ENCODE measurements at places on chromosomes 6 and 20.

DNA sequence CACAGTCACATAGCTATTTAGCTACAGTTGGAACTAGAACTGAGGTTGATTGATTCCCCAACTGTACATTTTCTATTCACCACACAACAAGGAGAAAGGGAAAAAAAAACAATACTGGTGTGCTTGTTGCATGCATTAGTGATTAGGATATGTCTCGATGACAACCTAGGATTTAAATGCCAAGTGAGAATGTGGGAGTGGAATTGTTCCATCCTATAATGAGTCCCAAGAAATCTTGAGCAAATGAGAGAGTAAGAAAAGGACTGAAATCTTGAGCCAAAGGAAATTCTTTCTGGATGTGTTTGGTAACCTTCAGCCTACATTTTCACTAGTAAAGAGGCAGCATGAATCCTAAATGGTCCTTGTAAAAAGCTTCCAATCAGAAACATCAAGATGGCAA is 232.7 kb downstream of the HIVEP2 start:
- no peak for DNase-seq

- no peak for DNase-seq
Observed at GRCh38 chr20:37447688-37448087, 73.4 kb upstream of the NNAT start.

DNA sequence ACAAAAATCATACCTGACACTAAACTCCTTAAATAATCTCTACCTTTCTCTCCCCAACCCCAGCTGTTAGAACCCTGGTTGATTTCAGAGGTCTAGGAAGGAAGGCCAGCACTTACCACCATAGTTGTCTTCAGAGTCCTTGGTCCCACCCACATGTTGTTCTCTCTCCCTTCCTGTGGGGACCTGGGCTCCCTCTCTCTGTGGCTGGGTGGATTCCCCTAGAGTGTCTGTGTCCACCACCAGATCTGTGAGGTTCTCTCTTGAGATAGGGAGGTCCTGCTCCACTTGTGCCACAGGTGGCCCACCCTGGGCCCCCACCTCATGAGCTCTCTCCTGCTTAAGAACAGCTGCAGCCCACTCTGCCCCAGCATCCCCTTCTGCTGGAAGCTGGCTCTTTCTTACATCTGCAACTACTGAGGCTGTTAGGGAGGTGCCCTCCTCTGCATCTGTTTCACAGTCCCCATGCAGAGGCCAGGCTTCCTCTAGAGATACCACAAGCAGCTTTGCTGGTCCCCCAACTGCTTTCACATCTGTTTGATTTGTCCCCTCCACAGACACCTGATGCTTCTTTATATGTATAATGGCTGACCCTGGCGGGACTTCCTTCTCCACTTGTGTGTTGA is 5.2 kb downstream of the MDC1 start:
- DNase-seq = no peak

GRCh38 chr6:76472858-76473257 is 400.4 kb upstream of the IMPG1 start:
- no peak for DNase-seq

DNA sequence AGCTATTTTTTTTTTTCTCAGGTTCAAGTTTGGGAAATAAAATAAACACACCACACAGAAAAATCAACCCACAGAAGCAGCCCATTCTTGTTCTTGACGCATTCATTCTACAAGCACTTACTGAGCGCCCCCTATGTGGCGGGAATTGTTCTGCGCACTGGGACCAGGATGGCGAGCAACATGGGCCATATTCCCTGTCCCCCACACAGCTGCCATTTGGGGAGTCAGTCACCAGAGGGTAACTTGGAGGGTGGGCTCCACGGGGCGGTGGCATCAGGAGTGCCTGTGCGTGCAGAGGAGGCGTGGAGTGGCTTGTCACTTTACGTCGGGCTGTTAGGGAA is 185.0 kb upstream of the PDE10A start:
- no peak for DNase-seq

DNA sequence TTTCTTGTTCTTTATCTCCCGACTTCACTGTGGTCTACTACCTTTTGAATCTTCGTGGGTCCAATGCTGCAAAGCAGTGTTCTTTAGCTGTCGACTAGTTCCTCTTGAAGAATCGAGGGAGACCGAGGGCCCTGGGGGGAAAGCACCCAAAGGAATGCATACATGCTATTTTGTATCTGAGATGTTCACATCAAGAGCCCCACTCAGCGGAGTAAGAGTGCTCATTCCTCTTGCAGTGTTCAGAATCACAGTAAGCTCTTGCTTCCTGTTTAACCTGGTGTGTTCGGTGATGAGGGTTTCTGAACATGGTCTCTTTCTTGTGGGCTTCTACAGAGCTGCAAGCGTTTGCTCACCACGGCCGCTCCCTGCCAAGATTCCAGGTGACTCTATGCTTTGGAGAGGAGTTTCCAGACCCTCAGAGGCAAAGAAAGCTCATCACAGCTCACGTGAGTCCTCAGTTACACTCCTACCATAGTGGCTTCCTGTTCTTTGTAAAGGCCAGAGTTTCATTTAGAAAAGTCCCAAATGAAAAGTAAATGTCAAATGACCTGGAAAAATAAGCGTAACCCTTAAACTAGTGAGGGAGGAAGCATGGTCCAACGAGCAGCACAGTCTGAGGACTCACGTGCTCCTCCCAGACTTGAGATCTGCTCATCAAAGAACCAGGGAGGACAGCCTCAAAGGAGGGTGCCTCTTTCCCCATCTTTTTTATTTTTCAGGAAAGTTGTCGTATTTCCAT is 13.3 kb downstream of the IRF4 start:
- no peak for DNase-seq

DNA sequence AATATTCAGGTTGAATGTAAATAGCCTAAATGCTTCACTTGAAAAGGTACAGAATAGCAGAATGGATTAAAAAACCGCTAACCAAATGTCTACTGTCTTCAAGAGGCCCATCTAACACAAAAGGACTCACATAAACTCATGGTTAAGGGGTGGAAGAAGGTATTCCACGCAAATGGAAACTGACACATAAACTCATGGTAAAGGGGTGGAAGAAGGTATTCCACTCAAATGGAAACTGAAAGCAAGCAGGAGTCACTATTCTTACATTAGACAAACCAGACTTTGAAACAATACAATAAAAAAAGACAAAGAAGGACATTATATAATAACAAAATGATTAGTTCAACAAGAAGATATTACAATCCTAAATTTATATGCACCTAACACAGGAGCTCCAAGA is 38.3 kb upstream of the PKIB start:
- no peak for DNase-seq

DNA sequence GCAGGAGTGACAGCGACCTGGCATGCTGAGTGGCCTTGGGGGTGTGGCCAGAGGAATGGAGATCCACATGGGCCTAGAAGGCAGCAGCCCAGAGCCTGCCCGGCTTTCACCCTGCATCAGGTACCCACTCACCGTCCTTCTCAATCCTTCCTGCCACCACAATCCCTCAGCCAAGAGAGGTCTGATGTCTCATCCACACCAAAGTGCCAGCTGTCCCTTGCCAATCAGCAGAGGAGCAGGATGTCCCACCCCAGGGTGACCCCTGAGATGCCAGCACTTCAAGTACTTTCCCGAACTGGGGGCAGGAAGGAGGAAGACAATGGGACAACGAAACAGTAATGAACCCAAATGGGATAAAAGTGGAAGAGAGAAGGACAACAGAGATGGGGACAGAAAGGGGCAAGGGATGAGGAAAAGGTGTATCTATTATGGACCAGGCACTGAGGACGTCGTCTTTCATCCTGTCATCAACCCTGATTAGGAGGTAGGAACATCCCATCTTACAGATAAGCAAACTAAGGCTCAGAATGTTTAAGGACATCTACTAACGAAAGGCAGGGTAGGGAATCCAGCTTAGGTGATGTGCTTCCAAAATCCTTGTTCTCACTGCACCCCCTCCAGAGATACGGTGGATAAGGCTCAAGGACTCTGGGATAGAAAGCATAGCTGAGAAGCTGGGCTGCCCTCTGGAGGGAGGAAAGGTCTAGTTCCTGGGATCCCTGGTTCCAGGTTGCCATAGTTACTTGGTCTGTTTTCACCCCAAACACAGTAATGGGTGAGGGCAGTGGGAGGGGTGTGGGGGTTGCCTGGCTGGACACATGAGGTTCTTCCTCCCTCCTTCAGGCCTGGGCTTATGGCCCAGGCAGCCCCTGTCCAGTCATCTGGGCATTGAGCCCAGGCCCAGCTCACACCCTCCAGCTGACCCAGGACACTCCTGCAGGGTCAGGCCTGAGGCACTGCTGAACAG is 4.5 kb upstream of the TNXB start:
- DNase-seq = no peak

- no peak for DNase-seq
Observed at GRCh38 chr6:40556881-40557280, 30.3 kb downstream of the LRFN2 start.

- no peak for DNase-seq
Observed at GRCh38 chr6:109318328-109318876, 63.9 kb downstream of the CD164 start.

DNA sequence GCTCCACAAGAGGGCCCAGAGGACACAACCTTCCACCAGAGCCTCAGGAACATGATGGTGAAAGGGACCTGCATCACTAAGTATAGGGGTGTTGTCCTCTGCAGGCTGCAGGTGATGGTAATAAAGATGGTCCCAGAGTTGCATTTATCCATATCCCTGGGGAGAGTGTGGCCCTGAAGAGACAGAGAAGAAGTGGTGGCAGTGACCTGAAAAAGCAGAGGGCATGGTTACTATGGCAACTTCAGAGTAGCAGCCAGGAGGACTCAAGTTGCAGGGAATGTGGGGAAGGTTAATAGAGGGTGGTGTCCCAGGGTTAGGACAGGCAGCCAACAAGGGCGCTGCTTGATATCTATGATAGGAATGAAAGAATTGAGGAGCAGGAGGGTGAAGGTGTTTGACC is 57.1 kb downstream of the HLA-A start:
- DNase-seq = no peak

DNA sequence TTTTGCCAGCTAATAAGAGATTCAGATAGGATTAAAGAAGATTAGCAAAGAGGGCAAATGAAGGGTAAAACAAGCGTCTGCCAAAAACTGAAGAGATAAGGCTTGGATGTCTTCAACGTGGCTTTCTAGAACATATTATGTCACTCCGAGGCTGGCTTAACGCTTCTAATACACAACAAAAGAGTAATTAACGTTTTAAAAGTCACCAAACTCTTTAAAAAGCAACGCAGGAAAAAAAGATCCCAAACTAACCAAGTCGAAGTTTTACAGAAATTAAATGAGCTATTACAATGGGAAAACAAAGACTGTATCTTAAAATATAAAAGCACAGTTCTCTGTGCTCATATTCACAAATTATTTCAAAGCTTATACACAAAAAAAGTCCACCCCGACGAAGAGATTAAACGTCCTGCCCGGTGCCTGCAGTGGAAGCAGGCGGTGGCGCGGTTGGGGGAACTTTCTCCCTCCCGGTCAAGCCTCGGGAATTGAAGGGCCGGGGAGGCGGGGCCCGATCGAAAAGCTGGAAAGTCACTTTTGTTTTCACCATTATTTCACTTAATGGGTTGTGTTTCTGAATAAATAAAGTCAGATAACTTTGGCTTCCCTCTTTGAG is 1.2 kb downstream of the MAK start:
- DNase-seq = no peak

DNA sequence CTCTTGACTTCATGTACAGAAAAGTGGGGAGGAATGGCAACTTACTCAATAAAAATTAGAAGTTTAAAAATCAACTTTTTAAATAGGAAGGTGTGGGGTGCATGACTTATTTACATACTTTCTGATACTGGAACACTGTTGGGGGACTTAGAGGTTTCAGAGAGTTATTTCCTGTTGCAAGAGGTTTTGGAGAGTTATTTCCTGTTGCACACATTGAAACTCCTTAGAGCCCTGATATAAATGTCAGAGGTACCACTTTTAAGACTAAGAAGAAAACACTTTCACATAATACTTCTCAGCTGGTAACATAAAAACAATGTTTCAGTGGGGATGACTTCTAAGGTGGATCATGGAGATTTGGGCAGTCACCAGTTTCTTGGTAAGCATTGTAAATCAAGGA is 579.9 kb downstream of the MMUT start:
- DNase-seq = no peak

DNA sequence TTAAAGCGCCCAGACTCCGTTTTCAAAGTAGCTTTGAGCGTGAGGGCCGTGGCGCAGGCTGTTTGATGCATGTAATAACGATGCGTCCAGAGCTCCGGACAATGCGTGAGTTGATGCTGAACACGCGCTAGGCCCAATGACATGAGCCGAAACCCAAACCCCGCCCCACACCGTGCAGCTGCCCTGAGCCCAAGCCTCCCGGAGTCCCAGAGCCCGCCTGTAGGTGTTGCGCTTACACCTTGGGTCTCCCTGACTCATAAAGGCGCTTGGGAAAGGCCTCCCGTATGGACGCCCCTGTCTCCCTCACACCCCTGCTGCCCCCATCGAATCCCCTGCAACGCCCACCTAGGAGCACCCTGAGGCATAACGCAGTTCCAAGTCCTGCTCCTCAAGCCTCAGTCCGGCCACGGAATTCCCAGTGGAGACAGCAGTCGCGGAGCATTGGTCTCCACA is 87.6 kb downstream of the ERMARD start:
- DNase-seq = no peak

DNA sequence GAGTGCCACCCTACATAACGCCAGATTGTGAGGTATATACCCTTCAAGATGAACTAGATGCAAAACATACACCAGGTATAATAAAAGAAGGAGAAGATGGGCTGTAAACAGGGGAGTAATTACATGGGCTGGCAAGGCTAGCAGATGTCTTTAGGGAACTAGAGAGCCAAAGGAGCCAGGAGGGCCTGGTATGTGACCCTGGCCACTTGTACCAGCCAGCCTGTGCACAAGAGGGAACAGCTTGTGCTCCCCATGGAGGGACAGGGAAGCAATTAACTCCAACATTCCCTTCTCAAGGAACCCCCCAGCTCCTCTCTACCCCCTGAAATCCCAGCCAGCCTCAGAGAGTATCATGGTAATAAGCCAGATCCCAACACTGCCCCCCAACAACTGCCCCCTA is 139.9 kb downstream of the HIVEP2 start:
- DNase-seq = no peak

GRCh38 chr20:45857882-45858216 is 435 bp downstream of the ZSWIM3 start:
- DNase-seq = no peak

DNA sequence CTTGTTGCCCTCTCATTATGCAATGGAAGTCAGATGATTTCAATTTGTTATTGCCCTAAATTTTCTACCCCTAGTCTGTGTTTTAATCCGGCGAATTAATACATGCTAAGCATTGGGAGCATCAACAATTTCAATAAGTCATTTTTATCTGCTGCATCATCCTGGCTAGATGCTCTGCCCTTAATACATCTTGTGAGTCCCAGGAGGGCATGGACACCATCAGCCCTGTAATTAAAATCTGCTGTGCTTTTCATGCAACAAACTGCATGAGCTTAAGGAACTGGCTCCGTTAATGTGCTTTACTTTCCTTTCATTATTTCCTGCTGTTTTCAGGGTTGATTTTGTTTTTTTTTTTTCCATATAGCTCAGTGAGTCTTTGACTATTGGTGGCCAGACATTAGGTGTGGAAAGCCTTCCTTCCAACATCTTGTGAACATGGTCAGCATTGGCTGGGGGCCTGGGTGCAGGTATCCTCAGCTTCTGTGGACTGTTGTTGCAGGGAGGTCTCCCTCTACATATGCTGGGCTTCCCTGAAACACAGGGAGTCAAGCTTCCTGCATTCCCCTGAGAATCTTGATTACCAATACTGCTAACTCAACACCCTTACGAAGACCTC is 8.5 kb upstream of the PBOV1 start:
- no peak for DNase-seq
